ENCODE measurements at places on chromosomes 16 and 17. TPM values are rescaled to one million over a fixed set of nuclear protein-coding genes. Genes with fewer than 3 reads are reported as not detected.
A peak's percentile ranks its signal among the peaks of the same experiment; 100 is the strongest.

GRCh38 chr17:49618028-49618611 is 42.4 kb downstream of the NXPH3 start:
- no peak for DNase-seq

The ZACN gene
- polyA plus RNA-seq = not detected

GRCh38 chr17:79000396-79001189 is 9.0 kb downstream of the CANT1 start:
- DNase-seq = no peak

The LDHD gene
- polyA plus RNA-seq = 0.52 TPM

- no peak for DNase-seq
Measured at GRCh38 chr17:602436-602835, 112.2 kb downstream of the VPS53 start.

GRCh38 chr16:30875871-30876801 is 17.7 kb downstream of the BCL7C start:
- DNase-seq = no peak

The ITGAD gene
- polyA plus RNA-seq = not detected

DNA sequence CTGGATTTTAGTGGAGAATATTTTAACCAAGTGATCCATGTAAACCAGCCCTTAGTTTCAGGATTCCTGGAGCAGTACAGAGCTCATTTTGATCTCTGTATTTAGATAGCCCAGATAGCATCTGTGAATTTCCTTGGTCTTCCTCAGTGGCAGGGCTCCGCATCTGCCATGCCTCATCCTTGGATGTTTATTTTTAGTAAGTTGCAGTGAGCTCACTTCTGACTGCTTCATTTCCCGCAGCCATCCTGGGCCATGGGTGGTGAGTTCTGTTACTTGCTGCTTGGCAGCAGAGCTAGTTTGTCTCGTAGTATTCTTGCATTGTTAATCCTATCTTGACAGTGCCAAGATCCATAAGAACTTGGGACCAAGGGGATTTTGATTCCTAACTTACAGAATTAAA is 33.7 kb downstream of the IST1 start:
- DNase-seq = no peak

- peak; percentile 44 for DNase-seq
Measured at GRCh38 chr17:3827124-3827773, 18.8 kb downstream of the NCBP3 start.

GRCh38 chr17:63102034-63102433 is 136.0 kb downstream of the TANC2 start:
- no peak for DNase-seq

The ZKSCAN2 gene
- 2.2 TPM for polyA plus RNA-seq

The PPP1R1B gene
- polyA plus RNA-seq = 0.14 TPM

- no peak for DNase-seq
Measured at GRCh38 chr17:49022391-49022941, 25.3 kb downstream of the IGF2BP1 start.

The ASGR2 gene
- polyA plus RNA-seq = not detected

DNA sequence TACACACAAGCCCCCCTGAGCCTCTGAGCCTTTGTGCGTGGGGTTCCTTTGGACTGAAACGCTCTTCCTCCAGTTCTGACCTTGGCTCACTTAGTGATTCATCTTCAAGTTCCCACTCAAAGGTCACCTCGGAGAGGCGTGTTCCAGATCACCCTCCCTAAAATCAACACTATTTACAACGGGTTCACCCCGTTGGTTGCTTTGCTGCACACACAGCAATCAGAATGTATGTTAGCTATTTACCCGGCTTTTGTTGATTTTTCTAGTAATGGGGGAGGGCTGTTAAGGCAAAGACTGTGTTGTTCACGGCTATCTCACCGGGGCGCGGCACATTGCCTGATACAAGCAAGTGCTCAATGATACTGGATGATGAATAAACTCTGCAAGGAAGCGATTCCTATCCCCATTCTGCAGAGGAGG is 977 bp downstream of the NAGPA start:
- no peak for DNase-seq

- no peak for DNase-seq
Measured at GRCh38 chr16:22206842-22207714, 1.0 kb downstream of the EEF2K start.

The CAMKK1 gene
- 2.6 TPM for polyA plus RNA-seq

The FBXO39 gene
- polyA plus RNA-seq = 3.3 TPM
